ENCODE measurements at places on chromosomes 2 and 18. TPM values are rescaled to one million over a fixed set of nuclear protein-coding genes. Genes with fewer than 3 reads are reported as not detected.

The LCT gene
- not detected for total RNA-seq

The STAT4 gene
- 2.5 TPM for total RNA-seq

The SLC38A11 gene
- total RNA-seq: 2.6 TPM

The DSC1 gene
- not detected for total RNA-seq

The TMEM127 gene
- total RNA-seq: 20.1 TPM

The RFX8 gene
- total RNA-seq: not detected

The MC4R gene
- not detected for total RNA-seq

The ALPG gene
- total RNA-seq: not detected

The ZSWIM2 gene
- not detected for total RNA-seq

The RAB31 gene
- total RNA-seq: 4.9 TPM

The RRM2 gene
- total RNA-seq: 0.24 TPM

The NTSR2 gene
- total RNA-seq: not detected

The FAM228A gene
- total RNA-seq: 0.47 TPM

The REEP1 gene
- total RNA-seq: 7.0 TPM

The ILKAP gene
- total RNA-seq: 17.4 TPM

The SLC4A3 gene
- total RNA-seq: 2.1 TPM

The KLHL14 gene
- not detected for total RNA-seq

The ALLC gene
- total RNA-seq: not detected

The SKOR2 gene
- total RNA-seq: not detected

The SERPINE2 gene
- total RNA-seq: 1.0 TPM

The PLEK gene
- 1.0 TPM for total RNA-seq

The SP140L gene
- total RNA-seq: 4.2 TPM

The STON1 gene
- 2.5 TPM for total RNA-seq

The CYS1 gene
- 23.6 TPM for total RNA-seq

The UGT1A5 gene
- not detected for total RNA-seq

The SERPINB10 gene
- total RNA-seq: not detected

The PRKAG3 gene
- not detected for total RNA-seq

The IL1RN gene
- total RNA-seq: 3.0 TPM

The TUBB8B gene
- total RNA-seq: not detected

The INHBB gene
- total RNA-seq: 0.98 TPM

The EVX2 gene
- not detected for total RNA-seq

The BMP10 gene
- not detected for total RNA-seq

The FLACC1 gene
- 0.98 TPM for total RNA-seq

The HOXD11 gene
- total RNA-seq: not detected

The CYP1B1 gene
- total RNA-seq: 0.93 TPM

The CLHC1 gene
- total RNA-seq: 7.3 TPM

The STARD6 gene
- total RNA-seq: not detected

The FHOD3 gene
- 0.72 TPM for total RNA-seq

The COX7A2L gene
- total RNA-seq: 50.4 TPM

The TRIM54 gene
- 1.1 TPM for total RNA-seq

The FBXO36 gene
- 1.0 TPM for total RNA-seq

The MC5R gene
- not detected for total RNA-seq

The AKAIN1 gene
- total RNA-seq: not detected

The TWIST2 gene
- total RNA-seq: 0.32 TPM

The CRYBA2 gene
- 3.7 TPM for total RNA-seq

The CABYR gene
- 0.20 TPM for total RNA-seq

The RBBP8 gene
- total RNA-seq: 10.9 TPM

The NEB gene
- total RNA-seq: 0.65 TPM

The TBC1D8 gene
- total RNA-seq: 21.3 TPM

The GCA gene
- total RNA-seq: 18.3 TPM

The MEX3C gene
- total RNA-seq: 8.5 TPM

Data from pancreas (tissue), 10 donors.